Uterus (tissue), 4 donors: ENCODE measurements at places on chromosomes 7 and 10.

- no peak for DNase-seq
Measured at GRCh38 chr10:108789919-108790318, 1133.4 kb downstream of the XPNPEP1 start.

DNA sequence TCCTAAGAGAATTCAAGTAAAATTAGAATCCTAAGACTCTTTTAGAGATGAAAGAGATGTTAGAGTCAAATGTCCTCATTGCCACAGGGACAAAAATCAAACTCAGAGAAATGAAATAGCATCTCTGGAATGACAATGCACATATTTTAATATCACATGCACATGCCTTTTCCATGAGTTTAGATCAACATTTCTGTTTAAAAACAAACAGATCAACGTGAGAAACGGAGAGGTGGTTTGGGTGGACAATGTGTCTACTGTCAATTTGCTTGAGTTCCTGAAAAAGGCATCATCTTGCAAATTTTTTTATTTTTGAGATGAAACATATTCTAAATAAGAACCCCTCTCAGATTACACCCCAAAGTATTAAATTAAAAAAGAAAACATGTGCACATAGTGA, 130.0 kb downstream of the CHRM2 start:
- no peak for DNase-seq

DNA sequence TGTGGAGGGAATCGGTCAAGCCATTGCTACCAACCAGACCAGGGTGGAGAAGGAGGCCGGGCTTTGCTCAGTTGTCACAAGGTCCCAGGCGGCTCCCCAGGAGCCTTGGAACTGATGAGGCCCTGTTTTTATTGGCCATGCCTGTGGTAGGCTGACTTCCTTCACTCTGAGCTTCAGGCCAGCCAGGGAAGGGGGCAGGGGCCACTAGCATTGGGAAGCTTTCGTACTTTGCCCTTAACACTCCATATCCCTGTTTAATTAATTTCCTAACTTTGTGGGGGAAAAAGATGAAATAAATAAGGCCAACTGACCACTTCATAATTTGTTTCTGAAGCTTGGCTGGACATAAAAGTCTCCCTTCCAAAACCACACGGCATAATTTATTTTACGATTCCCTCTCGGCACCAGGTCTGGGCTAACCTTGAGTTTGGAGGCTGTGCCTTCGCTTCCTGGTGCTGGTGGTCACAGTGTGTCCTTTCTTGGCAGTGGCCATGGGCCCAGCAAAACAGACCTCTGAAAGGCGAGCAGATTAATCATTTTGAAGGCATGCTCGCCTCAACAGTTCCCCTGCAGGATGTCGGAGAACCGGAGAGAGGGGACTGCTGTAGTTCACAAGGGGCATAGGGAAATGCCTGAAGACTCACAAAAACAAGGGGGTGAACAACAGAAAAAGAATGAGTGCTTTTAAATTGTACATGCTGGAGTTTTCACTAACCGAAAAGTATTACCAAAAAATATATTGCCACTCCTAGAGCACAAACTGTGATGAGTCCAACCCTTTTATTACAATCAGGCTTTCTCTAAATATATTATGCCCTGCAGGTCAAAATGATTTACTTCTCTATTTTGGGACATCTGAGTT, 966.0 kb downstream of the LRMDA start:
- DNase-seq: peak; percentile 76

- DNase-seq: no peak
Measured at GRCh38 chr10:3395041-3395440, 222.5 kb upstream of the PITRM1 start.

- no peak for DNase-seq
Measured at GRCh38 chr7:55210716-55211115, 154.4 kb upstream of the LANCL2 start.
